Activated CD8-positive, alpha-beta memory T cell treated with anti-CD3 and anti-CD28 coated beads for 48 hours (primary cell): ENCODE measurements at places on chromosomes 16 and 17.
A peak's percentile ranks its signal among the peaks of the same experiment; 100 is the strongest.

DNA sequence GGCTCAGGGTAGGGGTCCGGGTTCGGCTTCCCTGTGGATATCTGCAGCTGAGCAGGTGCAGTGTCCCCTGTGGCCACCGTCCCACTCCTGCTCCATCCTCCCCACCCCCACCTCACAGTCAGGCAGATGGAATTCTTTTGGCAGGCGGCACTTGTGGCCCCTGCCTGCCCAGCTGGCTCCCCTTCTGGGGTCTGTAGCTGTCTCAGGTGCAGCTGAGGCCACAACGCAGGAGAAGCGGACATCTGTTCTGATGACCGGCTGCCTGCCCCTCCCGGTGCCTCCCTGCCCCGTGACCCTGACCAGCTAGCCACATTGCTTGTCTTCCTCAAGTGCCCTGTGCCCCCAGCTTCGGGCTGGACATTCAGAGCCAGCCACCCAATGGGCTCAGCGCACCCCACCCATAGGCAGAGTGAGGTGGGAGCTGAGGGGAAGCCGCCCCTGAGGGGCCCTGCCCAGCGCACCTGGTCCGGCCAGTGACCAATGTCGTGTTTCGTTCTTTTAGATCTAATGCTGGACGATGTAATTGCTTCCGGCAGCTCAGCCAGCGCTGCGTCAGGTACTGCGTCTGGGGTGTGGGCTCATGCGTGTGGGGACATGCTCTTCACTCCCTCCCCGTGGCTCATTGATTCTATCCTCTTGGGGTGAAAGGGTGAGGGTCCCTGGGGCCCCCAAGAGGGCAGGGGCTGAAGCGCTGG lies 25.2 kb upstream of the ABCC3 start:
- no peak for DNase-seq

DNA sequence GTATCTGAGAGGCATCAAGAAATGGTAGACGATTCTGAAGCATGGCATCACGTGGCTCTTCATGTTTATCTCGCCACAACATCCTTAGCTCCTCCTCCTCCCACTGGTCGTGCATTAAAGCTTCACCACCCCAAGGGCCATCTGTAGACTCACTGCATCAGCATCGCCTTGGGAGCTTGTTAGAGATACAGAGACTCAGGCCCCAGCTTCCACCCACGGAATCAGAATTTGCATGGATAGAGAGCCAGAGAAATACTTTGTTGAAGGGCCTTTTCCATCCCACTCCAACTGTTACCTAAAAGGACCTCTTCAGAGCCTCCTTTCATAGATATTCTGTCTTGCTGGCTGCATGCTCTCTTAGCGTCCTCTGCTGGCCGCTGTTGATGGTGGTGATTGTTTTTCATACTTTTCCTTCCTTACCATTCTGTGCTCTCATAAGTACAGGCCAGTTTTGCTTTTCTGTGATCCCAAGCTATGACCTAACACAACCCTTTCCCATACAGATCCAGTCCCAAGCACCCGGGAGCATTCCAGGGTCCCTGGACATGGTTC lies 1049.4 kb upstream of the EEF2KMT start:
- no peak for DNase-seq

GRCh38 chr16:27232061-27232900 lies 29.0 kb downstream of the KDM8 start:
- DNase-seq = no peak

- DNase-seq = no peak
Measured at GRCh38 chr16:3974751-3975150, 94.2 kb upstream of the CREBBP start.

- DNase-seq = no peak
Measured at GRCh38 chr16:52074133-52074532, 472.8 kb downstream of the TOX3 start.

DNA sequence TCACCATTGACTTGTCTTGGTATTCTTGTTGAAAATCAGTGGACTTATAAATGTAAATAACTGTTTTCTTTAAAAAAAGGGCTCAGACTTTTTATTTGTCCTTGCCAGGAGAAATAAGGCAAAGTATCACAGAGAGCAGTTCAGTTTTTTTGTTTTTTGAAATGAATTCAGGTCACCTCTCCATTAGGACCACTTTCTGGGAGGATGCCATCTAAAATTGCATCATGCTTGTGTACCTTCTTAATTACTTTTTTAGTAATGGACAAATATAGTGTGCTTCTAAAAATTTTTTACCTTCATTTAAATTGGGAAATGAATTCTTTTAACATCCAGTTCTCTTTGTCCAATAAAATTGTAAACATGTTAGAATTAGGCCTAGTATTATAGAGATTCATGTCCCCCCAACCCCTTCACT lies 210.0 kb downstream of the BCAS3 start:
- DNase-seq = no peak

DNA sequence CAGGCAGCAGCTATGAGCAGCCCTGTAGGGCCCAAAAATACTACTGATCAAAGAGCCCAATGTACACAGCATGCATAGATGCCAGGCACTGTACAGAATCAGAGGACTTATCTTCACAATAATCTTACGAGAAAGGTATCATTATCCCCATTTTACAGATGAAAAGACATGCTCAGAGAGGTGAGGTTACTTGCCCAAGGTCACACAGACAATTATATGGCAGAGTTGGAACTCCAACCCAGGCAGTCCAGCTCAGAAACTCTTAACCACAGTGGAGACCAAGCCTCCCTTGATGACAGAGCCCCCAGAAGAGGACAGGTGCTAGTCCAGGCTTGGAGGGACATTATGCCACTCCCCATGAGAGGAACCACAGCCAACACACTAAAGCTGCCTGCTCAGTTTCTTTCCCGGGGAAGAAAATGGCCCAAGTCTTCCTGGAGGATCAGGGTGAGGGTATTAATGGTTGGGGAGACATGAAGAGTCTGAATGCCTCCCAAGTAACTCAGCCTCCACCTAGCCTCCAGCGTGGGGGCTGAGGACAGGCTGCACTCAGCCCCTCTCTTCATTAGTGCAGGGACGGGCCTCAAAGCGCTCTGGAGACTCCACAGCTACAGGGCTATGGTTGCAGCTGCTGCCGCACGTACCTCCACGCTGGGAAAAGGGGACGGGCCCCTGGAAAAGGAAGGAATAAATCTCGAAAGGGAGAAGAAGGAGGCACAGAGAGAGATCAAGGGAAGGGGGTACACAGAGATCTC lies 826 bp downstream of the UNC119 start:
- no peak for DNase-seq

- DNase-seq = peak; percentile 70
Measured at GRCh38 chr16:68040506-68041288, 17.6 kb downstream of the DUS2 start.

GRCh38 chr17:79607940-79608623 lies 2.8 kb downstream of the RBFOX3 start:
- no peak for DNase-seq
